ENCODE measurements at places on chromosomes 4 and X. TPM values are rescaled to one million over a fixed set of nuclear protein-coding genes. Genes with fewer than 3 reads are reported as not detected.

Gene MED12
- 9.2 TPM for total RNA-seq

Gene USP17L26
- not detected for total RNA-seq

Gene EXOC1L
- total RNA-seq = not detected

Gene ADH7
- not detected for total RNA-seq

Gene TMEM185A
- total RNA-seq = 29.3 TPM

Gene LINC00632
- total RNA-seq = 1.6 TPM

Gene TLR10
- not detected for total RNA-seq

Gene SERTM2
- total RNA-seq = not detected

Gene MAGED4
- total RNA-seq = 8.0 TPM

Gene DUX4
- total RNA-seq = not detected

Gene POLN
- total RNA-seq = 0.53 TPM

Gene FAM9A
- not detected for total RNA-seq

Gene DCAF12L2
- 0.06 TPM for total RNA-seq

Gene SMPX
- total RNA-seq = 0.08 TPM

Gene CT47B1
- not detected for total RNA-seq

Gene GUCY1B1
- total RNA-seq = 0.30 TPM

Gene IBSP
- total RNA-seq = not detected

Gene DRP2
- 0.18 TPM for total RNA-seq

Gene PPID
- total RNA-seq = 32.8 TPM

Gene PDCL2
- total RNA-seq = not detected

Gene HTN1
- total RNA-seq = not detected

Gene PPEF2
- total RNA-seq = not detected

Gene CTAG2
- not detected for total RNA-seq

Gene RS1
- total RNA-seq = not detected

Gene NDUFA1
- 295 TPM for total RNA-seq

Gene ZFX
- 6.5 TPM for total RNA-seq

Gene SLC49A3
- 0.21 TPM for total RNA-seq

Gene POU3F4
- total RNA-seq = not detected

Gene USP51
- 0.37 TPM for total RNA-seq

Gene TSPAN6
- total RNA-seq = 36.2 TPM

Gene ETDC
- not detected for total RNA-seq

Gene CLDN22
- total RNA-seq = not detected

Gene JAKMIP1
- not detected for total RNA-seq

Gene KLHL13
- total RNA-seq = 0.26 TPM

Gene TMSB15A
- total RNA-seq = 0.81 TPM

Gene TRPC5OS
- not detected for total RNA-seq

Gene KLF8
- not detected for total RNA-seq

Gene SYNPO2
- 0.56 TPM for total RNA-seq

Gene JCHAIN
- 0.24 TPM for total RNA-seq

Gene MAML3
- total RNA-seq = 13.7 TPM

Gene ATP1B4
- total RNA-seq = not detected

Gene HHIP
- total RNA-seq = 0.76 TPM

Gene TENM3
- total RNA-seq = 1.6 TPM

Gene SPIN2A
- 0.12 TPM for total RNA-seq

Gene SFRP2
- total RNA-seq = 0.03 TPM

Gene P2RY10
- not detected for total RNA-seq

Gene RBPJ
- total RNA-seq = 12.0 TPM

Gene PAGE2B
- total RNA-seq = not detected

Gene MED14
- 20.9 TPM for total RNA-seq

Gene INTU
- 1.0 TPM for total RNA-seq

Gene GABRA4
- total RNA-seq = not detected

Gene PRSS12
- total RNA-seq = 0.31 TPM

Gene DRD5
- total RNA-seq = not detected

All from A549 treated with AZD2906 at 1 μM for 4 hours (cell line).